ENCODE measurements at places on chromosomes 11 and 22.

GRCh38 chr22:43305806-43306205 lies 37.4 kb downstream of the SCUBE1 start:
- no peak for DNase-seq

DNA sequence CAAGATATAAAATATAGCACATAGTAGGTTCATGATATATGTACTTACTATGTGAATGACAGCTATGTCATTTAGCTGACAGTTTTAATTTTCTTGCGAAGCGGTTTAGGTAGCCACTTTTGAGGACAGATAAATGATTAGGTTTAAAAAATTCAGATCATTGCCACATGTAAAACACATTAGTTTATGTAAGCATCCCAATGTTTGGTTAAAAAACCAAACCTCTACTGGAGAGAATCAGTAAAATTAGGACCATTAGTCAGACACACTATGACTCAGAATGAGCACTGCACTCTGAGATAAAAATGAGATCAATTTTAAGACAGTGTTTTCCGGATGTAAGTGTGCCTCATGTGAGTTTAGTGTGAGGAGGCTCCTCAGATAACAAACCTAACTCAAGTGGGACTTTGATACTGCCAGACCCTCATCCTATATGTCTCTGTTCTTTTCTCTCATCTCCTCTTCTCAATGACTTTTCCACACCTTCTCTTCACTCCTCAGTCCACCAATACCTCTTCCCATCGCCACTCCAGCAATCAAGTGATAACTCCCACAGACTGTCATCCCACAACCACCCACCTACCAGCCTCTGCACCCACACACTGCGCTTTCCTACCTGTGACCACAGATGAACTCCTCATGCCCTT lies 6.8 kb upstream of the OR2AT4 start:
- DNase-seq, result peak; percentile 34

DNA sequence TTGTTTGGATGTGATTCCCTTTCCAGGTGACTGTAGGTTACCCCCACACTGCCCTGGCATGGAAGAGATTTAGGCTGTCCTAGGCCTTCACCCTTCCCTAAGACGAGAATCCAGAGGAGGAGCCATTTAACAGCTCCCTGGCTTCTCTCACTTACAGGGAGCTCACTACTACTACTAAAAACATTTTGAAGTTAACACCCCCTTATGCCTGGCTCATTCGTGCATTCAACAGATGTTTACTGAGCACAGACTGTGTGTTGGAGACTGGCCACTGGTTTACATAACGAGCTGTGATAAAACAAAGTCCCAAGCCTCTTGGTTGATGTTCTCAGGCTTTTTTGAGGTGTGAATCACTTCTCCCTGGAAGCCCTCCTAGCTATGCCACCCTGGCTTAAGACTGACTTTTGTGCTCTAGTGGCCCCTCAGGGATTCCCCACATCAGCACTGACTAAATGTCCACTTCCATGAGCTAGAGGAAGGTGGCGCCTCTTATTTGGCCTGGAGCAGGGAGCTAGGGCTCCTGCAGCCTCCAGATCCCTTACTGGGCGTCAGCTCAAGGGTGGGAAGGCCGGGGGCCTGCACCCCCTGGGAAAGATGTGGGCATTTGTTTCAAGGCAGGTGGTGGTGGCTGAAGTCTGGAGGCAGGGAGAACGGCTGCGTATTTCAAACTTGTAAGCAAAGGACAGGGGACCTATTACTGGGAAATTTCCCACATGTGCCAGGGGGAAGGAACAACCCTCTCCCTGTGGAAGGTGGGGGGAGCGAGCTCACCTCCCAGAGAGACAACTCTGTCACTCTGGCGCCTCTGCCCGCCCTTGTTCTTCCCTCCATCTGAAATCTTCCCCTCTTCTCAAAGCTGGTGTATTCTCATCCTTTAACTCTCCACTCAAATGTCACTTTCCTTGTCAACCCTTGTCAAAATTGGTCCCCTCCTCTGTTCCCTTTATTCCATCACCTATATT lies 19.4 kb upstream of the MALAT1 start:
- DNase-seq, result peak; percentile 94

- peak; percentile 32 for DNase-seq
Measured at GRCh38 chr11:66313321-66314185, 3.3 kb downstream of the CD248 start.

- DNase-seq, result no peak
Measured at GRCh38 chr11:121499405-121499804, 46.6 kb upstream of the SORL1-AS1 start.

DNA sequence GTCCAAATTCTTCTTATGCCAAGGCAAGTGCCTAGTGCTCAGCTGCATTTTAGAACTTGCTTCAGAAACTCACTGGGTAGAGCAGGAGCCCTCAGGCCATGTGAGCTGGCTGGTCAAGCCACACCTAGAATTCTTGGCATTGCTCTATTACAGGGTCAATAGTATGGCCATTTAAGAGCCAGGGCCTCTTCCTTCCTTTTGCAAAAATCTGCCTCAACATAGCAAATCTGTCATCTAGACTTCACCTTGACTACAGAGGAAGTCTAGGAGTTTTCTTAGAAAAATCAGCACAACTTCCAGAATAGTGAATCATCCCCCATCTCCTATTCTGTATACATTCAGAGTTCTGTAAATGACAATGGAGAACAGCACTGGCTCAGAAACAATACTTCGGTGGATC lies 112.0 kb upstream of the TTC12 start:
- peak; percentile 13 for DNase-seq

- no peak for DNase-seq
Measured at GRCh38 chr11:79592824-79593223, 152.0 kb upstream of the TENM4 start.

DNA sequence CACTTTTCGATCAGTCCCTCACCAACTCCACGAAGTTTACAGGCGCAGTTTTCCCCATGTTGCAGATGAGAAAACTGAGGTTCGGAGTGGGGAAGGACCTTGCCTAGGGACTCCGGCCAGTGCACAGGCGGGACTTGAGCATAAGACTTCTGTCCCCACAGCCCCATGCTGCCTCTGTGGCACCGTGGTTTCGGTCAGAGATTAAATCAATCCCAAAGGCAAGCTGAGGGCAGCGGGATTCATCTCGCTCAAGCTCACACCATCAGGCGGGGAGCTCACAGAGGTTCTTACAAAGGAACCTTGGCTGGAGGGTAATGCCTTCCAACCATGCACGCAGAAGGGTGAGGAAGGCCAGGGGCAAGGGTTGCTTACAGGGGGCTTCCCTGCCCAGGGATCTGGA lies 115.5 kb downstream of the PHF21B start:
- no peak for DNase-seq

GRCh38 chr11:134696455-134696854 lies 284.4 kb upstream of the B3GAT1 start:
- DNase-seq, result no peak

DNA sequence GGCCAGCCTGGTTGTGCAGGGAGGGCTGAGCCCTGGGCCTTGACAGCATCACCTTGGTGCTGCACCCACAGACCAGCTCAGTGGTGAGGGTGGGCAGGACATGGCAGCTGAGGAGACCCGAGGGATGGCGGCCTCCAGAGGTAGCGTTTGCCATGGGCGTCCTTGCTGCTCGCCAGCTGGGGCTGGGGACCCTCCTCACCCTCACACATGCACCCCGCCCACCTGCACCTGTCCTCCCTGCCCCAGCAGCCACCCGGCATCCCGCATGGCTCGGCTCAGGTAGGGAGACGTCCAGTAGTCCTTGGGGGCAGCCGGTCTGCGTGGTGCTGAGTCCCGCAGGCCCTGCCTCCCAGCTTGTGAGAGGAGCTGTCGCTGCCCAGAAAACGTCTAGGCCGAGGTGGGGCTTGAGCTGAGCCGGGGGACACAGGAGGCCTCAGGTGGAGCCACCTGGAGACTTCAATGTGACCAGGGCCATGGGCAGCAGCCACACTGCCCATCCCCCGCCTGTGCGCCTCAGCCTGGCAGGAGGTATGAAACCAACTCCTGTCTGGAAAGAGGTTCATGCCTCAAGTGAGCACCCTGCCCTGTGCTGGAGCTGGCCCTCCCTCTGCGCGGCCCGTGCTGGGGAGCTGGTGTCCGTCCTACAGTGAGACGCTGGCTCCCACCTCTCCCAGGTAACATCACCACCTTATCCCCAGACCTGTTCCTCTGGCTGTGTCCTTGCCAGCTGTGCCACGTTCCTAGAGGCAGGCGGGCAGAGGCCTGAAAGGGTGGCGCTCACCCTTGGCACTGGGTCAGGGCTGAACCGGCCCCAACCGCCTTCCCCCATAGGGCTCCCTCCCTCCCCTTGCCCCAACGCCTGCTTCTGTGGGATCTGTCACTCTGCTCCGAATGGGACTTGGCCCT lies 3.3 kb upstream of the TRABD start:
- DNase-seq, result no peak

- DNase-seq, result no peak
Measured at GRCh38 chr22:24995649-24996180, 43.2 kb downstream of the KIAA1671 start.

- DNase-seq, result no peak
Measured at GRCh38 chr22:33180356-33180755, 122.2 kb upstream of the SYN3 start.

DNA sequence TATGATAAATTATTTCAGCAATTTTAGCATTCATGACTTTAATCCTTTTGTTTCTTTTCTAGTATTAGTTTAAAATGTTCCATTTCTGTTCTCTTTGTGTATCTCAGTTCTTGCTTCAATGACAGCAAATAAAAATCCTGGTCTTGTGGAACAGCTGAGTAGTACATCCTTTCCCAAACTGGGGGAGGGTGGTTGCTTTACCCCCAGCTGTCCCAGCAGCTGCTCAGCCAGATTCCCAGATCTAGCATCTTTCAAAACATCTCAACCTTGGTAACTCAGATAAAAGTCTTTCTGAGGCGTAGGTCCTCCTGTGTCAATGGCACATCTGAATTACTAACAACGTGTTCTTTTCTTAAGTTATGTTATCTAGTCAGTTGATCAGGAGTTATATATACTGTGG lies 72.2 kb upstream of the GRK2 start:
- no peak for DNase-seq

GRCh38 chr11:17368551-17368950 lies 17.0 kb downstream of the NCR3LG1 start:
- DNase-seq, result no peak

DNA sequence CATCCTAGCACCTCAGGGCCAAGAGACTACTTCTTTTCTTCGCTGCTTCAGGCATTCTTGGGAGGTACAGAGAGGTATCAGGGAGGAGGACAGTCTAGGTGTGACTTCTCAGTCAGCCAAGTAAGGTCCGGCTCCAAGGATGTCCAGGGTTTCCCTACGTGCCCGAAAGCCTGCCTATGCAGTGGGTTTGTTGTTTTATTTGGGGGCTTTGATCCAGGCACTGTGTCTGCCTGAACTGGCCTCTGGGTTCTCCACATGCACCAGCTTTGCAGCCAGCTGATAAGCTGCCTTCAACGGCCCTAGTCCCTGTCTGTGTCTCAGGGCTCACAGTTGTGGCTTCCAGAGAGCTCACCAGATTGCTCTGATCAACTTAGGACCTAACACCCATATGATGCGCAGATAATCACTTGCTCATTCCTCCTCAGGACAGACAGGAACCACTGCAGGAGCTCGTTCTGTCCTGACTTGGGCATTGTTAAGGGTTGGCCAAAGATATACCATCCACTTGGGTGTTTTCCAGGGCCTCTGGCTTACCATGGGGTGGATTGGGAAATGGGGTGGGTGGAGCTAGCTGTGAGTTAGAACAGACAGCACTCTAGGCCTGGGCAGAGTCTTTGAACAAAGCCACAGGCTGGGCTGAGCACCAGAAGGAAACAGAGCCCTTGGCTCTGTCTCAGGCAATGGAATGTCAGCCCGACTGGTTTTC lies 45.5 kb upstream of the CRYBB3 start:
- peak; percentile 90 for DNase-seq

GRCh38 chr11:93655581-93656255 lies 5.8 kb upstream of the CEP295 start:
- DNase-seq, result no peak

DNA sequence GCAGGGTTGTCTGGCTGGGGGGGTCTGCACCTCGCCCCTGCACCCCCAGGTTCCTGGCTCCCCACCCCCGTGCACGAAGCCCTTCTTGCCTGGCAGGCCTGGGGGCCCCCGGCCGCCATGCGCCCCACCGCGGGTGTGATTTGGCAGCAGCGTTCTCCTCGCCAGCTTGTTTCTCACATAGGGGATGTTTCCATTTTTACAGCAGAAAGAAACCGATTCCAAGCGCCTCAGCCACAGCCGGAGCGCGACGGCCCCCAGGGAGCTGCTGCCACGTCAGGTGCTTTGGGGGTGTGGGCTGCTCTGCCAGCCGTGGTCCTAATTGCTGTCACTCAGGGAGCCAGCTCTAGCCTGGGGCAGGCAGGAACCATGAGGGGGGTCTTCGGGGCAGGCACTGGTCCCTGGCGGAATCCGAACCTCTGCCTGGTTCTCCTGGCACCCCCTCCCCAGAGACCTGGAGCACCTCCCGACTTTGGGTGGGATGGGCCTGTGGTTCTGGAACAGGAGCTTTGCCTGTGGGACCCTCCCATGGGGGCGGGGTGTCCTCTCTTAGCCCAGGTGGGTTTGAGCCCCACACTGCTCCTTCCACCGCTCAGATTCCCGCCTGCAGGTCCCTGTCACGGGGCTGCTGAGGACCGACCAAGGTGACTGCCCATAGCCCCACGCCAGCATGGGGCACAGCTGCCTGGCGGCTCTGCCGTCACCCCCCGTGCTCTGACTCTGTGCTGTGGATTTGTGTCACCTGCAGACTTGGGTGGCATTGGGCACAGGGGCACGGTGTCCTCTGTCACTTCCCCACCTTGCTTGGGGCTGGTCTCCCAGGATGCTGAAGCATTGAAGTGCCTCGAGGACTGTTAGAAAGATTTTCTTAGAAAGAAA lies 54.0 kb downstream of the RTN4R start:
- no peak for DNase-seq

- DNase-seq, result no peak
Measured at GRCh38 chr11:126082251-126083109, 19.8 kb upstream of the CDON start.

DNA sequence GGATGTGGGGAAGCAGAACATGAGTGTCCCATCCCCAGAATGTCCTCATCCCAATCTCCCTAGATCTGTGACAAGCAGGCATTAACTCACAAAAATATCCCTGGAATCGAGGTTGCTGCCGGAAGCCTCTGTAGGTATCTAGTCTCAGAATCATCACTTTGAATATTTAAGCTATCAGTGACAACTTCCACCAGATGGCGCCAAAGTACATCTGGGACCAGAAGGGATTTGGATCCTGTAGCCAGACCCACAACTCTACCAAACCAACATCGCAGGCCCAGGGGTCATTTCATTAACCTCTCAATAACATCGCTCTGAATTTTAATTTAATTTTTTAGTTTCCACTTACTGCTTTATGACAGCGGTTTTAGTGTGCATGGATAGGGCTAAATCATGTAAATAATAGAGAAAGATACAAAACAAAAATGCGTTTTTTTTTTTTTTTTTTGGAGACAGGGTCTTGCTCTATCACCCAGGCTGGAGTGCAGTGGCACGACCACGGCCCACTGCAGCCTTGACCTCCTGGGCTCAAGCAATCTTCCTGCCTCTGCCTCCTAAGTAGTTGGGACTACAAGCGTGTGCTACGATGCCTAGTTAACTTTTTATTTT lies 1.1 kb upstream of the EXT2 start:
- DNase-seq, result peak; percentile 89
